EH (cell line): ENCODE measurements at places on chromosomes 11 and 22.

DNA sequence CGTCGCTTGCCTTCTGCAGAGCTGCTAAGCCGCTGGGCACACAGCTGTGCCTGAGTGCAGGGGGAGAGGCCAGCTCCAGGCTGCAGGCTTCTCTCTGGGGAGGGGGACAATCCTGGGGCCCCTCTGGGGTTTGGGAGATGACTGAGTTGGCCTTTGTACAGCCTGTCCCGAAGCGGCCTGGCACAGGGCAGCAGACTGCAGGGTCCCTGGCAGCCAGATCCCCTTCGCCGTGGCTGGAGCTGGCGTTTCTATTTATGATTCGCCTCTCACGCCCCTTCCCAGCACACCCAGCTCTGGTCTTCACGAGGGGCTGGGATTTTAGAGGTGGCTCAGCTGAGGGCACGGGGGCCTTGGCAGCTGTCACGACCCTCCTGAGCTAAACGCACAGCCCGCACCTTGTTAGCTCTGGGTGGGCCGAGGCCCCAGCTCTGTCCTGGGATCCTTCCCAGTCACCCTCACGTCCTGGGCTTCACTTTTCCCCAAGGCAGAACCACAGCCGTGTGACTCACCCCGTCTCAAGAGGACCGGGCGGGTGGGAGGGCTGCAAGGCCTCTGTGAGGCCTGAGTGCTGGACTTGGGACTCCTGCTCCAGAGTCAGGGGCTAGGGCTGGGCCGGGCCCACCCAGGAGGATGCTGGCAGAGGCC lies 18.4 kb downstream of the OSBPL5 start:
- peak; percentile 87 for DNase-seq

- DNase-seq = no peak
Measured at GRCh38 chr11:416051-416756, 1.4 kb upstream of the SIGIRR start.

DNA sequence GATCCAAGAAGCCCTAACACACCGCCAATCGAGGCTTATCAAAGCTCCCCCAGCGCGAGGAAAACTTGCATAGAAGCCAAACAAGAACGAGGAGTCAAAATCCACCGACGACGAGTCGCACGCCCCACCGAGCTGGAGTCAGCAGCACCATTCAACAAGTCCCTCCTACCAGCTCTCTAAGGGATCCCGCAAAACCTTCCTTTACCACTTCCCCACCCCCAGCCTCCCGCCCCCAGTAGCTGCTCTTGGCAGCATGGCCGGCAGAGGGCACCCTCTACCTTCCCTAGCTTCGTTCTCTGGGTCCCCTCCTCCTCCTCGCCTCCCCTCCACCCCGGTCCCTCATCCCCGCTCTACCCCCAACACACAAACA lies 1.4 kb downstream of the BDNF start:
- DNase-seq = peak; percentile 94

GRCh38 chr22:24033731-24034130 lies 22.6 kb downstream of the CABIN1 start:
- no peak for DNase-seq

- DNase-seq = no peak
Measured at GRCh38 chr11:112630496-112630895, 330.7 kb upstream of the NCAM1 start.

GRCh38 chr22:40504285-40505249 lies 132.0 kb downstream of the MRTFA start:
- no peak for DNase-seq
